Psoas muscle (tissue), 8 donors: ENCODE measurements at places on chromosomes 5 and 9. TPM values are rescaled to one million over a fixed set of nuclear protein-coding genes. Genes with fewer than 3 reads are reported as not detected.

IL4 gene
- polyA plus RNA-seq, result not detected

SH3GLB2 gene
- 33.5 TPM for polyA plus RNA-seq

TTC39B gene
- 0.18 TPM for polyA plus RNA-seq

GDF9 gene
- 1.2 TPM for polyA plus RNA-seq

FCHSD1 gene
- polyA plus RNA-seq, result 1.4 TPM

FCN1 gene
- 0.66 TPM for polyA plus RNA-seq

TRIP13 gene
- 0.44 TPM for polyA plus RNA-seq

DNA sequence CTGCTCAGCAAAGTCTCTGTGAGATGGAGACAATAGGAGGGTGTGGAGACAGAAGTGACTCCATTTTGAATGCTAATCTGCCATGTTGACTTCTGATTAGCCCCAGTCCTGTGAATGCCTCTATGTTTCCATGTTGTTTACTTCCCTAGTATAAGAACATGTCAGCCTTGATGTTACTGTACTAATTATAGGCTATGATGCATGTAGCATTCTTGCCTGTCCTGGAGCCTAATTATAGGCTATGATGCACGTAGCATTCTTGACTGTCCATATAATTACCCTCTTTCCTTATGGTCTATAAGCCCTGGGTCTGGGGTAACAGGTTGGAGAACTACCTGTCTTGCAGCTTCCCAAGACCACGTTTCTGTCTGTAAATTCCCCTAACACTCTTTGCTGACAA is 353.3 kb upstream of the CLINT1 start:
- no peak for DNase-seq

DNA sequence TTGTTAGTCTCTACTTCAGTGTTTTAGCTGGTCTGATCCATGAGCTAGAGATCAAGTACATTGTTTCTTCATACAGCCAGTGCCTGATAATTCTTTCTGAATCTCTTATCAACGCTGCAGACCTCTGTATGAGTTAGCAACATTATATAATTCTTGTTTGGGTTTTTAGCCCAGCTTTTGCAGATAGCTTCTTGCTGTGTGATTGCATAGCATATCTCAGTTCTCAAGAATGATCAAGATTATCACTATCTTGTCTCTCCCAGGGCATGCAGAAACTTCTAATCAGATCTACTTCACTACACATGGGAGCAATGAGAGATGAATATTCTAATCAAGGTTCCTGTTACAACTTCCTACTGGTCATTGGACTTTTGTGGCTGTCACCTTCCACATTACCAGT is 158.3 kb downstream of the FAM174A start:
- no peak for DNase-seq

DNA sequence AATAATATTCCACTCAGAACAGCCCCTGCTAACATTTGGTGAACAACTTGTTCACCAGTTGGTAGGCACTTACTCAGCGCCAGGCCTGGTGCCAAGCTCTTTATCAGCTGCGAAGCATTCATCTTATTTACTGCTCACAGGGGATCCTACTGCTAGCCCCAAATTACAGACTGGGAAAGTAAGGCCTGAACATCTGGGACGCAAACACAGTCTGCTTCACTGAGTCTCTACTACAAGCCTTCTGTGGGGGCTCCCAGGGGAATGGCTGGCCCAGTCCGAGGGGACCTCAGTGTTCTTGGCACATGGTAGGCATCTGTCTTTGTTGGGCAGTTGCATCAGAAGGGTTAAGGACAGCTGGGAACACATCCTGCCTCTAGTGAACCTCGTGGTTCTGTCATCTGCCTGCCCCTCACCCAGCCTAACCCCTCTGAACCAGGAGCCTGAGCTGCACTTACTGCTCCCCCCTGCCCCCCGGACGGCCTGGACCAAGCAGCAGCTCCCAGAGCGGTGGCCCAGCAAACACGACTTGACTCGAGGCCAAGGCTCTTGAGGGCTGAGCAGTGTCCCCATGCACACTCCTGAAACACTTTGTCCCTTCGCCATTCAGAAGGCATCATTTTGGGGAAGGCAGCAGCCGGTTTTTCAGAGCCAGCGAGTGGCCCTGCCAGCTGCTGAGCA is at the start of gene PHYHD1:
TSS of gene PHYHD1 (plus strand) at position 602 of the 678 bp plus-strand sequence. CDS start 1,342 bp downstream, outside the sequence.
- peak; percentile 84 for DNase-seq

- no peak for DNase-seq
Measured at GRCh38 chr5:32343058-32343672, 30.4 kb upstream of the MTMR12 start.

- no peak for DNase-seq
Measured at GRCh38 chr5:52956014-52956413, 33.1 kb upstream of the ITGA2 start.

DNA sequence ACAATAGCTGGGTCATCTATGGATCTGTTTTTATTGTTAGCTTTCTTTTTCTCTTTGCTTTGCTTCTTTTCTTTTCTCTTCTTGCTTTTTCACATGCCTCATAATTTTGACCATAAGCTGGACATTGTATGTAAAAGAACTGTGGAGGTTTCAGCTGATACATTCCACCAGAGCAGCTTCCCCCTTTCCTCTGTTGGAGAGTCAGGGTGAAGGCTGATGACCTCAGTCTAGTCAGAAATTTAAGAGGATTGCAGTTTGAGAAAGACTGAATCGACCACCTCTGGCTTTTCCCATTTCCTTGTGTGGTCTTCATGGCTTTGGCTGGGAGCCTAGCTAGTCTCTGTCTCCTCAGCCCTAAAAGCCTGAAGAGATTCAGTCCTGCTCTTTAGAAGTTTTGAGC is 42.0 kb downstream of the KCNIP1 start:
- DNase-seq, result no peak

- DNase-seq, result no peak
Measured at GRCh38 chr5:147874910-147875367, 3.6 kb upstream of the SCGB3A2 start.

DNA sequence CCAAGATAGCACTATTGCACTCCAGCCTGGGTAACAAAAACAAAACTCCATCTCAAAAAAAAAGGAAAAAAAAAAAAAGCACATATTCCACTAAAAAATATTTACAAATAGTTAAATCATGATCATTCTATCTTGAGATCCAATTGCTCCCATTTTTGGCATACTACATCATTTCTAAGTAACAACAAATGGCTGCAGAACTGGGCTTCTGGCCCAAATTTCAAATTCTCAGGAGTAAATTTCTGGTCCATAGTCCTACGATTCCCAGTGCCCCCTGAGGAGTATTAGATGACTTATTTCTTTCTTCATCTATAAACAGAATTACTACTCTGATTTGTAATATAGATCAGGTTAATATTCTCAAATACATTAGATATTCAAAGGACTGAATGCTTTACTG is 62.1 kb downstream of the CEMIP2 start:
- no peak for DNase-seq

GRCh38 chr5:125054146-125054545 is 307.7 kb upstream of the ZNF608 start:
- DNase-seq, result no peak

DNA sequence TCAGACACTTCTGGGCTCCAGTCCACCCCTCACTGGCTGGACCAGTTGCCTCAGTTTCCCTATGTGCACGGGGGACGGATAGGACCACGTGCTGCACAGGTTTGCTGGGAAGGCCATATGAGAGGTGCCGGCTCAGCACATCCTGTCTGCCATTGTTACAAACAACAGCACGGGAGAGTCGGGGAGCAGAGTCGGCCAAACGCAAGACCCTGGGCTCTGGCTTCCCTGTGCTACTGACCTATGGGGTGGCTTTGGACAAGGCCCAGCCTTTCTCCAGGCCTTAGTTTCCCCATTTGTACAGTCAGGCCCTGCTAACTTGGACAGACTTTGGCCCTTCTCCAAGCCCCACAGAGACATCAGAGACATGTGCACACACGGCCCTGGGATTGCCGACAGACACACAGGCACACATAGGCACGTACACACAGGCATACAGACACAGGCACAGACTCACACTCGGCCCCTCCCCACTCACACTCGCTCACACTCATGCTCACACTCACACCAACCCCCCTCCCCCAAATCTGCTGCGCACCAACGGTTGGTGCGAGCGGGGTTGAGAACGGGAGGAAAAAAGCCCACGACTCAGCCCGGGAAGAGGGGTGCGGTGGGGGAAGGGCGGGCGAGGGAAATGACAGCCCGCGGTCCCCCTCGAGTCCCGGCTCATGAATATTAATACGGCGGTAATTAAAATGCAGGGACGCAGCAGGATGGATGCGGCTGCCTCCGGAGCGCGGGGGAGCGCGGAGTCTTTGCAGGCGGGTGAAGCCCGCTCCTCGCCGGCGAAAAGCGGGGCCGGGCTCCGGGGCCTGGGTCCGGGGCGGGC is 133.0 kb downstream of the C9orf50 start:
- peak; percentile 70 for DNase-seq

DNA sequence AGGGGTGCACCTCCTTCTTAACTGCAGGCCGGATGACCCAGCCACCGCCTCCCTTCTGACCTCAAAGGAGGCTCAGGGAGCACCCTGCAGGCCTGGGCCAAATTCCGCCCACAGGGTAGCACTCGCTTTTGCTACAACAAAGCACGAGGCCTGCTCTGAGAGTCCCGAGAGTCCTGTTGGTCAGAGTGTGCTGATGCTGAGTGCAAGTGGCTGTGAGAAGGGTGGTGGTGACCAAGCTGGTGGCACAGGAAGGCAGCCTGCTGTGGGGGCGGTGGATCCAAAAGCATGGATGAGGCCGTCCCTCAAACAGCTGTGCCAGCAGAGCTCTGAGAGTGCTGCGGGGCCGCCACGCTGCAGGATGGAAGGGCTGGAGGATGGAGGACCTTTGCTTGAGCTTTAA is 101.8 kb downstream of the AK8 start:
- DNase-seq, result no peak

- no peak for DNase-seq
Measured at GRCh38 chr5:55856516-55857246, 5.5 kb downstream of the IL31RA start.

DNA sequence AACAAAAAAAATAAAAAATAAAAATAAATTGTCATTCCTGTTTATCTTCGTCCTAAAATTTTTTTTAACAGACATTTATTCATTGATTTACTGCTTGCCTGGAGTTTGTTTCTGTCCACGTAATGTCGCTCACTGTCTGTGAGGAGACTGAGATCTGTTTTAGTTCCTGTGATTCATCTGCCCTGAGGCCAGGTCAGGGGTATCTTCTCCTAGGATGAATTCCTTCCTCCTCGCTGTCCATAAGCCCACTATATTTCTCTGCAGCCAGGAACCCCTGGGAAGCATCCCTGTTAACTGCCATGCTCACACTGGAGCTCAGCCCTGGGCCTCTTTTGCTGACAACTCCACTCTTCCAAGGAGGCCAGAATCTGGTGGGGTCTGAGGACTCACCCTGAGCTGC is 682.0 kb downstream of the MTRR start:
- DNase-seq, result no peak

GRCh38 chr5:74122979-74123590 is 497.1 kb downstream of the ARHGEF28 start:
- no peak for DNase-seq

DNA sequence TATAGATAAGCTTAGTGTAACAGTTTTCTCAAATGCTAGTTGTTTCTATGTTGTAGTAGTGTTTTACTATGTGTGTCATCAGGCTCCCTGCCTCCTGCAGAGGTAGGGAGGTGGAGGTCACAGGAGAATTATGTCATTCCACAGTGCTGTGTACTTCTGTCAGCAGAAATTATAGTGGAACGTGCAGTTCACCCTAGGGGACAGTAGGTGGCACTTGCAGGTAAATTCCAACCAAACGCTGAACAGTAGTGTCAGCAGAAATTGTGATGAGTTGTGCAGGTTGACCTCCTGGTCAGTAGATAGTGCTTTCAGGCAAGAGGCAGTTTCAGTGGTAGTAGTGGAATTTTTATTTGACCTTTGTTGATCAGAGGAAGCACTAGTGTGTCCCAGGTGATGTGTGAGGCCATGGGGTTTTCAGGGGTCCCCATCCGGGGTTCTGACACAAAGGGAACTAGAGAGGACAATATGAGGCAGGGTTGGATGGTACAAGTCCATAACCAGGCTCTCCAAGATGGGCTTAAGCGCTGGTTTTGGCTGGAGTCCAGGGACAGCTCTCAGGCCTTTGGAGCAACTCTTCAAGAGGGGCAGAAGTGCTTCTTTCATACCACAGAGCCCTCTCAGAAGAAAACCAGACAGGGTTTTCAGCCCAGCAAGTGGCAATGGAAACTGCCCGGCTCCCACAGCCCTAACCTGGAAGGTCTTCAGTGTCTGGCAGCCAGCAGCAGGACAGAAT is 402.9 kb downstream of the CYLC2 start:
- no peak for DNase-seq

GRCh38 chr5:56817263-56818014 is 2.1 kb downstream of the MAP3K1 start:
- DNase-seq, result no peak

- DNase-seq, result peak; percentile 78
Measured at GRCh38 chr9:130263601-130264413, 1.8 kb upstream of the HMCN2 start.

GRCh38 chr5:56612759-56613158 is 202.6 kb upstream of the MAP3K1 start:
- DNase-seq, result no peak

GRCh38 chr9:102047549-102047948 is 309.1 kb upstream of the GRIN3A start:
- DNase-seq, result no peak

DNA sequence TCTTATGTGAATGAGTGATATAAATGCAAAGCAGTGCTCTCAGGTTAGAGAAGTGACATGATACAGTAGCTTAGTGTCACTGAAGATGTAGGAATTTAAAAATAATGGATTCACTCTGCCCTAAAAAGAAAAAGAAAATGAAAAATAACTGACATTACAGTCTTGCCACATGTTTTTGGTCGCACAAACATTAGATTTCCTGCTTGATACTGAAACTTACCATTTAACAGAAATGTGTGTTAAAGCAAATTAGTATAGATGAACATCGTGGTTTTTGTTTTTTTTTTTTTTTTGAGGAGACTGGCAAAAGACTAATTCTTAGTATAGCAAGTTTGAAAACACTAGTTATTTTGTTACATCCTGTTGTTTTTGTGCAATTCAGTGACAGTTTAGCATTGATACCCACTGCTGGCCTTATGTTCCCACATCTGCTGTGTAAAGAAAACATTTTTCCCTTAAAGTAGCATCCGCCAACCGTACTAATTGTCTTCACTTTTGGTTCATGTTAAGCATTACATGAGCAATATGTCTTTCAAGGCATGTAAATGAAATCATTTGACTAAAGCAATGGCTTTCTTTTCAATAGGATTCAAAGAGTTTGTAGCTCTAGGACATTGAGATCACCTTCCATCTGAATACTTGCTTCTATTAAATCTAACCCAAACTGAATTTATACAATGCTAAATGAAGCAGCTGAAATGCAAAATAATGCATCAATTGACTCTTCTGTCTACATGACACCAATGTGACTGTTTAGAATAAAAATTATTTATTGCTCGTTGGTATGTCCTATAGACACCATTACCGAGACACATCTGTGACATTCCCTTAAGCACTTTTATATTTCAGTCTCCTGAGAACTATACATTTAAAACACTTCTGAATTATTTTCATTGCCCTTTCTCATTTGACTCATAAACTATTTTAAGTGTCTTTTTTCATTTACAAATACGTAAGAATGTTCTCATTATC is 859.1 kb downstream of the MAT2B start:
- DNase-seq, result no peak

- DNase-seq, result no peak
Measured at GRCh38 chr9:11755951-11756350, 937.2 kb upstream of the TYRP1 start.
